ENCODE measurements at places on chromosomes 1 and 21.

- DNase-seq, result no peak
Observed at GRCh38 chr1:198651650-198652400, 13.0 kb downstream of the PTPRC start.

GRCh38 chr1:248918131-248918530 lies 12.1 kb downstream of the PGBD2 start:
- DNase-seq, result no peak

DNA sequence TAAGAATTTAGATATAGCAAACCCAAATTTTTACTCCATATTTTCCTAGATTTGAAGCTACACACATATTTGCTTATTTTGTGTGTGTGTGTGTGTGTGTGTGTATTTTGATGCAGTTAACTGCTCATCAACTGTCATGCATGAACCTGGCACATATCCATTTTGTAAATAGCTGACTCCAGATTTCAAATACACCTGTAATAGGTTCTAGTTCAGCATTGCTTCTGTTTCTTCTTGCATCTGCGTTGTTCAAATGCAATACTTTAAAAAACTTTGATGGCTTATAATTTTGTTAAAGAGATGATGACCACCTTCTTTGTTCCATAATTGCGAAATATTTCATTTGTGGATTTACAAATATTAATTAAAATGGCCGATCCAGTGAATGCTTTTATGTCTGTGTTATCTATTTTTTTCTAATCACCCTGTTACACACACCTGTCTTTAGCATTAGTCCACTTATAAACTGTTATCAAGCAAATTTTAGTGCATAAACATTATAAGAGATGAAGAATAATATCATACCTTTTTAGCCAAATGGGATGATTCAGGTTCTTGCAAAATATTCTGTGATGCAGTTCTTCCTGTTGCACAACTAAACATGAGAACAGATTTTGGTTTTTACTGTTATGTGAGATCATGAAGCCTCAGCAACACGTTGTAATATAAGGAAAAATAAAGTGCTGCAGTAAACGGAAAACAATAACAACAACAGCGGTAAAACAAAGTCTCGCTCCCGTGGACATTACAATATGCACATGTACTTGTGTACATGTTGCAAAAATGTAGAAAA lies 12.7 kb upstream of the S100A11 start:
- DNase-seq, result no peak

GRCh38 chr1:207321790-207322645 lies 540 bp downstream of the CD55 start:
- no peak for DNase-seq

- no peak for DNase-seq
Observed at GRCh38 chr1:18712252-18712600, 81.6 kb downstream of the PAX7 start.

GRCh38 chr1:98340511-98340910 lies 321.0 kb upstream of the SNX7 start:
- no peak for DNase-seq

GRCh38 chr1:200379432-200379757 lies 30.4 kb downstream of the ZNF281 start:
- DNase-seq, result no peak

DNA sequence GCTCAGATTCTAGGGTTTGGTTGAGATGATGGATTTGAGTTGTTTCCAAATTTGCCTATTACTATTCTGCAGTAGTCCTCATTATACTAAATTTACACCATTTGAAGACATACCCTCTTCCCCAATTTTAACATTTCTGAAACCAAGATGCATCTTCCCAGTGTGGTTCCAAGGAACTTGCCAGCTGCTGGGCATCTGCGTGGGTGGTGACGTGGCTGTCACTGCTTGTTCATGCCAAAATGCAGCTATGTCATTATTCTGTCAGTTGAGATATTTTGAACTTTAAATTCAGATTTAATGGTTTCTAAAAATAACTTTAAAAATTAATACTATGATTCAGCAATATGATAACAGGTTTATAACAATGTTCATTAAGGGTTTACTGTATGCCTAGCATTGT lies 1.2 kb downstream of the ZFP69 start:
- no peak for DNase-seq

- DNase-seq, result no peak
Observed at GRCh38 chr1:176885751-176886150, 278.8 kb downstream of the ASTN1 start.
